ENCODE measurements at places on chromosomes 12 and 14.

DNA sequence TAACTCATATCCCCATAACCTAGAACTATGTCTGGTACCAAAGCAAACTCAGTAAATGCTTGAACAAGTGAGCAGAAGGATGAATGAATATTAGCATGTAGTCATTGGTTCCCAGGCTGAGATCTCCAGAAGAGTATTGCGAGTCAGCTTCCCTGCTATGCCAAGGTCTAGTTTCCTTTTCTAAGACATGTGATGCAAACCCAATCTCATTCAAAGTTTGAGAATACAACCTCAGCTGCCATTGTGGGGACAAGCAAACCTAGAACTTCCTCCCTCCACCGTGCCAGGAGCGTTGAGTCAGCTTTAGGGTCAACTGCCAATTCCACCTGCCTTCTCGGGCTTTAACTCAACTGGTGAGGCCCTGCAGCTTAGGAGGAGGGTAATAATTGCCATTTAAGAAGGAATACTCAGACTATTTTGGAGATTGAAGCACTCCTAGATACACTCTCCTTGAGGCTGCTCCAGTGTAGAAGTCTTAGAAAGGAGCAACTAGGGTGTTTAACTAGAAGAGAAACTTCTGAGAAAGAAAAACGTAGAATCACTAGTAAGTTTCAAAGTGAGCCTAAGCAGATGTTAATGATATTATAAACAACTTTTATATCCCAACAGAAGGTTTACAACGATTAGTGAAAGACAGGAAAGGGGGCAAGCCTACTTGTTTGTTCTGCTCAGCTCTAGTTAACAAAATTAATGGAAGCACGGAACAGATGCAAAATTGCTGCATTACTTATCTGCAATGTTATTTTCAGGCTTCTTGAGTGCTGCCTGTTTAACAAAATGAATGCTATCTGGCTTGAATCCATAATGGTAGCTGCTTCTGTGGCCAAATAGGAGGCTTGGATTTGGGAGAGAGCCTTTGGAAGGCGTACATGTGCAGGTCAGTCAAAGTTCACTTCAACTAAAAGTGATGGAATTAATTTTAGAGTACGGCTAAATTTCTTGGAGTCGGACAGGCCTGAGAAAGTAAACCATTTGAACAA lies 96.9 kb downstream of the HELB start:
- DNase-seq: no peak

DNA sequence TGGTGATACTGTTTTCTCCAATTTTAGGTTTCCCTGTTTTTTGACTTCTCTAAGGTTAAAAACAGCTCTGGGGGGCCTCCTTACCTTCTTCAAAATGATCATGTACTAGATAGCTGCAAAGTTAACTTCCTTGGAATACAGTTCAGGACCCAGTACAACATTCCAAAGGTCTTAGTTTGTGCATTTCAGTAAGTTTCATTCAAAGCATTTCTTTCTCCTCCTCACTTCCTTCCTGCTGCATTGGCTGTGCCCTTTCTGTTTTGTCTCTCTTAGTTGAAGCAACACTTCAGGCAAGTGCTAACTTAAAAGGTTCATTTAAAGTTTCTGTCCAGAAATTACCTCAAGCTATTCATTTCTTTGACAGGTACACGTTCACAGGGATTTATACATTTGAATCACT lies 95.7 kb downstream of the SCN8A start:
- no peak for DNase-seq

DNA sequence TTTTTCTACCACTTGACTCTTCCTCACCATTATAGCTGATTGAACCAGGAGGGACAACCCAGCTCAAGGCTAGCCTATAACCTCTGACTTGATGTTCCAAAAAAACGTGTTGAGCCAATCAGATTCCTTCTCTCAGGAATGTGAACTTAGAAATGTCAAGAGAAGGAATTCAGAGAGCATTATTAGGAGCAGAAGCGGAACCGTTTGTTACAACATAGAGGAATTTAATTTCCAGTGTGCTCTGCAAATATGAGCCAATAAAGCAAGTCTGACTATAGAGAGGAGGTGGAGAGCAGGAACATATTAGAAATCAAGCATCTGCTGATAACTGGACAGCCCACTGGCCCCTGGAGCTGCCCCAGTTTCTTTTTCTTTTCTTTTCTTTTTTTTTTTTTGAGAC lies 15.3 kb upstream of the PELI2 start:
- DNase-seq: no peak

DNA sequence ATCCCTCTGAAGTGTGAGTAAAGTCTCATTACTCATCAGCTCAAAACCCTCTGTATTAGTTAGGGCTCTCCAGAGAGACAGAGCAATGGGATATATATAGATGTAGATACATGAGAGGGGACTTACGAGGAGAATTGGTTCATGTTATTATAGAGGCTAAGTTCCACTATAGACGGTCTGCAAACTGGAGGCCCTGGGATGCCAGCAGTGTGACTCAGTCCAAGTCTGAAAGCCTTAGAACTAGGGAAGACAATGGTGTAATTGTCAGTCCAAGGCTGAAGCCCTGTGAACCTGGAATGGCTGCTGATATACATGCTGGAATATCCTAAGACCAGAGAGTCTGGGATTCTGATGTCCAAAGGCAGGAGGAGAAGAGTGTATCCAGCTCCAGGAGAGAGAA lies 57.3 kb upstream of the CEP83 start:
- no peak for DNase-seq

- no peak for DNase-seq
Measured at GRCh38 chr12:123358035-123358434, 6.6 kb downstream of the SBNO1 start.

GRCh38 chr14:104094056-104094708 lies 8.7 kb downstream of the ASPG start:
- no peak for DNase-seq

GRCh38 chr12:29207120-29207519 lies 58.0 kb downstream of the FAR2 start:
- no peak for DNase-seq

DNA sequence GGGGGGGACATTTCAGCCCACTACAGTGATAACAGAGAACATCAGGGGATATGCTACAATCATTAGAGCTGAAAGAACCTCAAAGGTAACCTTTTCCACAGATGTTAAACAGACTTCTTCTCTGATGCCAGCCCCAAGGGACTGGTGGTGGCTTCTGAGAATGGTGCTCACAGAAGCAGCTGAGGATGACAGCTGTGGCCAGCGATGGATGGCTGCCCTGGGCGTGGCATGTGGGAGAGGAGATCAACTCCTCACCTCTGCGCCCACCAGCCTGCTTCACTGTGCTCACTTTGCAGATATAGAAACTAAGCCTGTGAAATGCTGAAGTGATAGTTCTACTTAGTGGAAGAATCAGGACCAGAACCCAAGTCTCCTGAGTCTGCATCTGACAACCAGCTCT lies 33.0 kb downstream of the FOXN3 start:
- DNase-seq: no peak

GRCh38 chr12:106085213-106085612 lies 53.5 kb downstream of the NUAK1 start:
- DNase-seq: no peak

DNA sequence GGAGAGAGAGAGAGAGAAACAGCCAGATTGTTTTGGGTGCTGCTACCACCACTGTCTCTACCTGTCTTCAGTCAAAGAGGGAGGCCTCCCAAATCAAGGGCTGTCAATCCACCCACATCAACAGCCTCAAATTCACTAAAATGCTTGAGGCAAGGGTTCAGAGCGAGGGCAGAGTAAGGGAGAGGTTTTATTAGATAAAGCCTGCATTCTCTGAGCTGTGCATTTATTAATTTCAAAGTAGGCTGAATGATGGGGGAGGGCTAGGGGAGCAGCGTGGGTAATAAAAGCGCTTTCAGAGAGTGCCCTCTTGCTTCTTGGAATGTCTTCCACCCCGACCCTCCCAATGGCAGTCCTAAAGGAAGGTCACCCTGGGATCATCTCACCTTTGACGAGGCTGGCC lies 636.5 kb upstream of the TBX3 start:
- DNase-seq: no peak

GRCh38 chr12:75982169-75982564 lies 49.4 kb downstream of the PHLDA1 start:
- DNase-seq: no peak

DNA sequence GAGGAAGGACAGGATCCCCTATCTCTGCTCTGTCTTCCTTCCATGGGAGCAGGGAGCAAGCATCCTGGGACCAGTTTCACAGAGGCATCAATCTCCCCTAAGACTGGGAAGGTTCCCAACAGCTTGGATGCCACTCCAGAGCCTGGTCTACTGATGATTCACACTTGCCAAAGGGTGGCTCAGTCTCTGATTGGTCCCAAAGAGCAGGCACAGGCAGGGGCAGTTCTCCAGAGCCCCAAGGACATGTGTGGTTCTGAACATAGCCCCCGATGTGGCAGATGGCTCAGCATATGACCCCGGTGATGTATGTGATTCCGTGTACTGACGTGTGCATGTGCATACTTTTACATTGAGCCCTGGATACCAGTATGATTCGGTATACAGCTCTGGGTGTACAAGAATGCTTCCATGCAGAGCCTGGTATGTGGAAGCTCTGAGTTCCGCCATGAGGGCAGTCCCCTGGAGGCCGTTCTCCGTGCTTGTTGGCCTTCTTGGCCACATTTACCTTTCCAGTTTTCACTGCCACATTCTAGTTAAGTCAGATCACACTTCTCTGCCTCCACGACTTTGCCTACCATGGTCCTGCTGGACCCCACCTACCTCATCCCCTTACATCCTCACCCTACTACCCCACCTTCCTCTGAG lies 21.2 kb downstream of the ITGA7 start:
- DNase-seq: no peak

- no peak for DNase-seq
Measured at GRCh38 chr12:90770861-90771260, 184.1 kb downstream of the CCER1 start.

DNA sequence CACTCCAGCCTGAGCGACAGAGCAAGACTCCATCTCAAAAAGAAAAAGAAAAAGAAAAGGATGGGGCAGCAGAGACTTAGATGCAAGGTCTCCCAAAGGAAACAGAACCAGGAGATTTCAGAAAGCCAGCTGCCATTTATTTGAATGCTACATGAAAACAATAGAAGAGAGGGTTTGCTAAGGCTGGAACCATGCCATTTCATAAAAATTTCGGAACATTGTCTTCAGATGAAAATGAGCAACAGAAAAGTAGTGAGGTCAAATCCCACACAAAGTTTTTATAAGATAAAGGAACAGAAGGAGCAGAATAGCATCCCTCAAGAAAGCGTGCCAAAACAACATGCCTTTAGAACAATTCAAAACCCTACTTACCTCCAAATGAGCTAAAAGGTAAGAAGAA lies 175.3 kb downstream of the ETV6 start:
- DNase-seq: no peak

DNA sequence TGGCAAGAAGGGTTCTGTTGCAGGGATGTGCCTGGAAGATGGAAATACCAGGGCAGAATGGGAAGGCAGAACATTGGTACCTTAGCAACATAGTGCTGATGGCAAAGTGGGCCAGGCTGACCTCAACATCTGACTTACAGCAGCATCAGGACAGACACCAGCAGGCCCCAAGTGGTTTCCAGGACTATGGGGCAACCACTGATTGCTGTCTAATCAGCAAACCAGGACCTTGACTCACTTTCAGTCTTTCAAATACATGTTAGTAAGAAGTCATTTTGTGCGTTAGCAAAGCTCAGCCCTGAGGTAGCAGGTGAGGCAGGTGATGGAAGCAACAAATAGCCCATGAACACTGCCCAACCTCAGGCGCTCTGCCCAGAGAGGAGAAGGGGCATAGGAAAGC lies 4.7 kb upstream of the SPTSSA start:
- DNase-seq: no peak

- DNase-seq: no peak
Measured at GRCh38 chr14:105013150-105013785, 7.6 kb downstream of the CDCA4 start.

DNA sequence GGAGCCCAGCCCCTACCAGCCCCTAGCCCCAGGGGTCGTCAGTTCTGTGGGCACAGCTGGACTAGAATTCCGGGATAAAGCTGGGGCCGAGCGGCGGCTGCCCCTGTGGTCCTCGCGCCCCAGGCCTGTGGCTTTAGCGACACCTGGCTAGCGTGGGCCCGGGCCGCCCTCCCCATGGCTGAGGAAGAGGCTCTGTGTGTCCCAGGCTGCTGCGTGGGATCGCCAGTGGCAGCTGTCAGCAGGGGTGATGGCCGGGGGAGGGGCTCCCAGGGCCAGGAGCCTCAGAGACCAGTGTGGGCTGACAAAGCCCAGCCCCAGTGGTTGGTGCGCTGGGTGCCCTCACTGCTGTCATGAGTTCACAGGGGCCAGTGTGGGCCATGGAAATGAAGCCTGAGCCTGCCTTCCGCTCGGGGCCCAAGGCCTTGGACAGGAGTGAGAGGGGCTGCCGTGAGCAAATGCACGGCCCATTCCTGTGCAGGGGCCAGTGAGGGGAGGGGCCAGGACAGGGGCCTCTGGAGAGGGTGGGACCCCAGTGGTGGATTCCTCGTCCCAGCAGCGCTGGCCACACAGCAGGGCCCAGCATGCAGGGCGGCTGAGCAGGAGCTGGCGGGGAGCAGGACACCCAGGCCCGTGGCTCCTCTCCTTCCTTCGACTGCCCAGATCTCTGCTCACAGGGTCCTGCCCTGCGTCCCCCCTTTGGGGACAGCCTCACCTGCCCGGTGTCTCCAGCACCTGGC lies 11.4 kb downstream of the FBRSL1 start:
- no peak for DNase-seq

DNA sequence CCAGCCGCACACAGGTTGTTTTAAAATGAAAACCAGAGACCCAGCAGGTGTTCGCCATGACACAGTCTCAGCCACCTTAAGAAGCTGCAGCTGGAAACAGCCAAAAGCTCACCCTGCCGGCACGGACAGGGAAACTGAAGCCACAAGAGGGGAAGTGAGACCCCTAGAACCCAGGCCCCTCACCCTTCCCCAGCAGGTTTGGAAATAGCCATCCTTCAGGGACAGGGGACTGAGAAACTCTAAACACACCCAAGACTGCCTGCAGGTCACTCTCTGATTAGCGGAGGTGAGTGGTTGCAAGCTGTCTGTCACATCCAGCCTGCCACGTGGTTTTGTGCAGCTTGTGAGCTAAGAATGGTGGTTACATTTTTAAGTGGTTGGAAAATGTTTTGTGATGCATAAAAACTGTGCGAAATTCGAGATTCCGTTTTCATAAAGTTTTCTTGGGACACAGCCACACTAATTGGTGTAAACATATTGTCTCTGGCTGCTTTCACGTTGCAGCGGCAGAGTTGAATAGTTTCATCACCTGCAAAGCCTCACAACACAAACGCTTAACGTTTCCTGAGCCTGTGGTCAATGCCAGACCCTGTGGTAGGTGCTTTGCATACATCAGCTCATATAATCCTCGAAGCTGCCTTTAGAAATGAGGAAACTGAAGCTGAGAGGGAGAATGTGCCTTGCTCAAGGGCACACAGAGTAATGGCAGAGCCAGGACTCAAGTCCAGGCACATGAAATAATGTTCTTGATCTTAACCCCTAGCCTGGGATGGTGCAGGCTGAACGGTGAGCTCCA lies 1.7 kb upstream of the SELPLG start:
- DNase-seq: peak; percentile 28

- DNase-seq: no peak
Measured at GRCh38 chr12:123671876-123672275, 963 bp downstream of the TCTN2 start.
